Activated CD8-positive, alpha-beta T cell treated with anti-CD3 and anti-CD28 coated beads, Interleukin-2, amount 10 ng/mL, durations not matched to agents 7 days and 5 days (primary cell): ENCODE measurements at places on chromosomes 11 and 22. TPM values are rescaled to one million over a fixed set of nuclear protein-coding genes. Genes with fewer than 3 reads are reported as not detected.

The NPAS4 gene
- 0.34 TPM for total RNA-seq

GRCh38 chr11:134481933-134482527 lies 70.0 kb upstream of the B3GAT1 start:
- H3K4me3 ChIP-seq: no peak overlapping the region
- H3K36me3 ChIP-seq: no peaks in the 10 kb centered on the region
- no peaks in the 10 kb centered on the region for H3K27me3 ChIP-seq
- no peak overlapping the region for H3K27ac ChIP-seq
- no peak for DNase-seq

GRCh38 chr11:117662255-117662654 lies 134.8 kb downstream of the DSCAML1 start:
- no peaks in the 10 kb centered on the region for H3K36me3 ChIP-seq
- H3K4me3 ChIP-seq: no peak overlapping the region
- H3K27me3 ChIP-seq: peaks cover 2% of the 10 kb centered on the region
- DNase-seq: no peak
- H3K27ac ChIP-seq: no peak overlapping the region

The ZNF280B gene
- total RNA-seq: 2.6 TPM

The TYR gene
- total RNA-seq: not detected

The SYT8 gene
- total RNA-seq: not detected

GRCh38 chr22:36538529-36538928 lies 9.6 kb upstream of the EIF3D start:
- H3K27ac ChIP-seq: no peak overlapping the region
- H3K36me3 ChIP-seq: no peaks in the 10 kb centered on the region
- H3K4me1 ChIP-seq: peaks cover 15% of the 10 kb centered on the region
- H3K27me3 ChIP-seq: no peaks in the 10 kb centered on the region

The RASSF10 gene
- total RNA-seq: not detected
